ENCODE measurements at places on chromosomes 12 and 14. TPM values are rescaled to one million over a fixed set of nuclear protein-coding genes. Genes with fewer than 3 reads are reported as not detected.

CHGA gene
- total RNA-seq: 2.5 TPM

GRCh38 chr12:7265251-7265650 is 38.6 kb upstream of the ACSM4 start:
- DNase-seq: no peak
- H3K36me3 ChIP-seq: no peaks in the 10 kb centered on the region
- H3K4me3 ChIP-seq: no peak overlapping the region

DNA sequence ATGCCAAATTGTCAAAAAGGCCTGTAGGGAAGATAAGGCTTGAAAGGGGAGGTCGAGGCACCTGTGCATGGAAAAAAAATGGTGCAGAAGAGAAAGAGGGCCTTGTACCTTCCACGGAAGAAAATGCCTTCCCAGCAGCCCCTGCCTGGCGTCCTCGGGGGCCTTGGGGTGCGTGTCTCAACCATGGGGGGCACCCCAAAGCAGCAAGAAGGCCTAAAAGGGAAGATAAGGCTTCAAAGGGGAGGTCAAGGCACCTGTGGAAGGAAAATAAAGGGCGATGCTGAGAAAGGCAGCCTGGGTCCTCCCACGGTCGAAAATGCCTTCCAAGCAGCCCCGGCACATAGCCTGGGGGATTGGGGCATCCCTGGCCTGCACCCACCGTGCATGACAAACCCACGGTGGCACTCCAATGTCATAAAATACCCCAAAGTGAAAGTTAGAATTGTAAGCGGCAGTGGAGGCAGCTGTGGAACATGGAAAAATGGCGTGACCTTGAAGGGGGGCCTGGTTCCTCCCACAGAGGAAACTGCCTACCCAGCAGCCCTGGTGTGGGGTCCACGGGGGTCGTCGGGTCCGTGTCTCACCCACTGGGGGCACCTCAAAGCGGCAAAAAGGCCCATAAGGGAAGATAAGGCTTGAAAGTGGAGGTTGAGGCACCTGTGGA is 275.0 kb downstream of the ALG10 start:
- H3K27me3 ChIP-seq: no peaks in the 10 kb centered on the region
- no peaks in the 10 kb centered on the region for H3K36me3 ChIP-seq
- no peak for DNase-seq
- H3K27ac ChIP-seq: no peak overlapping the region
- no peaks in the 10 kb centered on the region for H3K4me1 ChIP-seq

- DNase-seq: no peak
- no peaks in the 10 kb centered on the region for H3K27me3 ChIP-seq
These were observed 81.9 kb downstream of the DBX2 start for GRCh38 chr12:44968965-44969364.

GRCh38 chr12:10073261-10073660 is 25.5 kb downstream of the CLEC1A start:
- no peaks in the 10 kb centered on the region for H3K27me3 ChIP-seq
- H3K4me1 ChIP-seq: no peaks in the 10 kb centered on the region
- DNase-seq: no peak
- no peaks in the 10 kb centered on the region for H3K36me3 ChIP-seq
- no peak overlapping the region for H3K27ac ChIP-seq
- no peak overlapping the region for H3K4me3 ChIP-seq

- H3K27me3 ChIP-seq: no peaks in the 10 kb centered on the region
- H3K36me3 ChIP-seq: no peaks in the 10 kb centered on the region
- H3K27ac ChIP-seq: no peak overlapping the region
- no peaks in the 10 kb centered on the region for H3K4me1 ChIP-seq
These were observed 1182.8 kb downstream of the FLRT2 start for GRCh38 chr14:86712727-86713126.

- H3K27me3 ChIP-seq: no peaks in the 10 kb centered on the region
- DNase-seq: no peak
- H3K27ac ChIP-seq: no peak overlapping the region
- no peaks in the 10 kb centered on the region for H3K4me1 ChIP-seq
These were observed 282.0 kb downstream of the ERC1 start for GRCh38 chr12:1273051-1273450.

- H3K4me1 ChIP-seq: no peaks in the 10 kb centered on the region
- DNase-seq: no peak
- no peak overlapping the region for H3K4me3 ChIP-seq
- H3K27ac ChIP-seq: no peak overlapping the region
- H3K36me3 ChIP-seq: no peaks in the 10 kb centered on the region
- no peaks in the 10 kb centered on the region for H3K27me3 ChIP-seq
These were observed 105.3 kb downstream of the GRIP1 start for GRCh38 chr12:66573605-66574004.

DNA sequence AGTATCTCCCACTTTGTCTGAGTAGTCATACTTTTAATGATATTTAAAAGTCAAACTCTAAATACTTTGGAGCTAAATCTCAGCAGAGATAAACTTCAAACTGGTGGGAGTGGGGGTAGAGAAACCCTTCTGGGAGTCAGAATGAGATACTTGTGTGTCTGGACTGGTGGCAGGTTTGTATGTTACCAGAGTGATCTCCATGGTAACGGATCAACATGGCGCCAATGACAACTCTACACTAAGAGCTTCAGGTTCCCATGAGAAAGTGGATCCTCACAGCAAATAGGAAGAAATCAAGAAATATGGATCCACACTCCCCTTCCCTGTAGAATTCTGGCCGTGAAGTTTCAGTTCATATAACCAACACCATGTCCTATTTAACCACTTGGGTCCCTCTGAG is 121.9 kb downstream of the ETV6 start:
- H3K4me3 ChIP-seq: no peak overlapping the region
- no peak for DNase-seq
- H3K36me3 ChIP-seq: no peaks in the 10 kb centered on the region
- H3K4me1 ChIP-seq: peaks cover 19% of the 10 kb centered on the region

DNA sequence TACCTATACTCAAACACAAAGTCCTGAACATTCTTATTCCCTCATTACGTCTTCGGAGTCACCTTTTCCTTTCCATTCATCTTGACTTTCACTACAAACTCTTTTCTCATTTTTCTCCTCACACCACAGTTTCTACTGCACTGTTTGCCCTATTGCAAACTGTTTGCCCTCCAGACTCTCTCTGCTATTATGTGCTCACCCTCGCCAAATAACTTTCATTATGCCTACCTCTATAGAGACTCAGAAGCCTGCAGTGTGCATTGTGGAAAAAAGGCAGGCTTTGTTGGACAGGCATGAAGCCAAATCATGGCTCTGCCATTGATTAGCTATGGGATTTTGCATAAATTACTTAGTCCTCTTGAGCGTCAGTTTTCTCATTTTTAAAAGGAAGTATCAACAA is 246.6 kb upstream of the CCDC196 start:
- H3K4me3 ChIP-seq: no peak overlapping the region
- H3K36me3 ChIP-seq: no peaks in the 10 kb centered on the region
- H3K27me3 ChIP-seq: no peaks in the 10 kb centered on the region
- DNase-seq: no peak

DNA sequence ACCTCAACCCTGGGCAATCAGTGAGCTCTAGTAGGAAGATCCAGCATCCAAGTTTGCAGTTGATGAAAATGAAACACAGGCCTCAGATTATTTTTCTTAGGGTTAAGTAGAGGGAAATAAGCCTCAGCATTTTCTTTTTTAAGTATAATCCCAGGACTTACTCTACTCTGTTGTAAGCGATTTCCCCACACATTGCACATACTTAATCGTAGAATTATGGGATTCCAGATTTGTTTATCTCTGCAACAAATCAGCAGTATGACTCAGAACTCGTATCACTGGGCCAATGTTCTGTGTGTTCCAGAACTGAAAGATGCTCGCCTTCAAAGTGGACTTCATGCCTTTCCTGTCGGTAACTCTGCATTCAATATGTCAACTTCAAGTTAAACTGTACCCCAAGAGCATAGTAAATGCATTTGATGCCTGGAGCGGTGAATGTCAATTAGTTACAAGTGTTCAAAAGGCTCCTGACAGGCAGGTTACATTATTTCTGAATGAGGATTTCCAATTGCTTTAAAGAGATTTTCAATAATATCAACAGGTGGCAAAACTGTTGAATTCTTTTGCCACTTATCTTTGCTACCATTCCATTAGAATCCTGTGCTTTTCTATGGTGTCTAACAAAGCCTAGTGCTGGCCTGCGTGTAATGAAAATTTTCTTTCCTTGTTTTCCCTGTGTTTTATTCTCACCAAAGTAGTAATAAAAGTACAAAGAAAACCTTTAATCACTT is 323.8 kb upstream of the SYT1 start:
- no peak overlapping the region for H3K4me3 ChIP-seq
- peaks cover 7% of the 10 kb centered on the region for H3K27me3 ChIP-seq
- H3K4me1 ChIP-seq: no peaks in the 10 kb centered on the region
- H3K27ac ChIP-seq: no peak overlapping the region

DNA sequence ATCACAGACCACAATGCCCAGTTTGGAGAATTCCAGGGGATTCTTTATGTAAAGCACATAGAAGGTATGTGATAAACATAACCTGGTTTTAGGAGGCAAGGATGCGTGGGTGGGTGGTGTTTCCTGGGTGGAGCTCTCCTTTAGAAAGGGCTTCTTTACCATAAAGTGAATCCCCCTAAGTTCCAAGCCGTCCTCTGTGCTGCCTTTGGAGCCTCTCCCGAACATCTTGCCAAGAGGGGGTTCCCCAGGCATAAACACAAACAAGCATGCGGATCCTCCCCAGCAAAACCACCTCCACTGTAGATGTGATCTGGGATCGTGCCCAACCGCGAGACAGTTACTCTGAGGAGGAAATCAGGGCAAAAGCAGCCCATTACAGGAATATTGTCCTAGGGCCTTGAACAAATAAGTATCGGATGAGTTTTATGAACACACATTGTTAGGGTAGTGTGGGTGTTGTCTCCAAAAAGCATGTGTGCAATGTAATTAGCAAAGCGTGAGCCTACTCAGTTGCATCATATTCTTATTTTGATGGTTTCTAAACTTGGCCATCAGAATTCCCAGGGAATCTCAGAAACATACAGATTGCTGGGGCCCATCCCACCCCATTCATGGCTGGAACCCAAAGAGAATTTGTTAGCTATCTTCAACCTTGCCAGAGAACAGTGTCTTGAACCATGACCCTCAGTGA is 48.8 kb upstream of the CORO1C start:
- H3K4me1 ChIP-seq: peaks cover 38% of the 10 kb centered on the region
- H3K27ac ChIP-seq: peak overlapping the region; percentile 28
- peaks cover 4% of the 10 kb centered on the region for H3K36me3 ChIP-seq
- H3K4me3 ChIP-seq: no peak overlapping the region
- DNase-seq: no peak
- H3K27me3 ChIP-seq: no peaks in the 10 kb centered on the region

B3GNT4 gene
- total RNA-seq: not detected

DNA sequence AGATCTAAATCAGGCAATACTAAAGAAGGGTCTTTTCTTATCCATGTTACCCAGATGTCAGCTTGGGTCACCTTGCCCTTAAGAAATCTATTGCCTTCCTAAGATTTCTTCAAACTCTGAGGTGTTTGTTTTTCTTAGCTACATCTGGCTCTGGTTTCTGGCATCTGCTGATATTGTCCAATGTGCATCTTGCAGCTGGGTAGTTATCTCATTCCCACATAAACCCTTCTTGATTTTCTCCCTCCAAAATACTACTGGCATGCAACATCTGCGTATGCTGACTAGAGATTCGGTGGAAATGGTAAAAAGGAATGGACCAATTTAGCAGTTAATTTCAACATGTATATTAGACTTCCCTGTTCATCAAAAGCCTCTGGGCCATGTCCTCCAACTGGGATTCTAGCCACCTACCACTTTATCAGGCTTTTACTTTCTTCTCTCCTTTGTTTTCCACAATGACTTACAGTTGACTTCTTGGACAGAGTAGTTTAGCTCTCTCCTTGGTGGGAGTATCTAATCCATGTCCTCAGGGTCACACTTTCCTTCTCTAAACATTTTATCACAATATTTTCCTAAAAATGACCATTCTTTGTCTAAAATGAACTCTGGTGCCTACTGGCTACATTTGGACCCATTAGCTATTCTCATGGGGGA is 324.8 kb upstream of the FAR2 start:
- no peaks in the 10 kb centered on the region for H3K36me3 ChIP-seq
- no peak overlapping the region for H3K27ac ChIP-seq
- no peaks in the 10 kb centered on the region for H3K4me1 ChIP-seq
- DNase-seq: no peak
- H3K4me3 ChIP-seq: no peak overlapping the region

DNA sequence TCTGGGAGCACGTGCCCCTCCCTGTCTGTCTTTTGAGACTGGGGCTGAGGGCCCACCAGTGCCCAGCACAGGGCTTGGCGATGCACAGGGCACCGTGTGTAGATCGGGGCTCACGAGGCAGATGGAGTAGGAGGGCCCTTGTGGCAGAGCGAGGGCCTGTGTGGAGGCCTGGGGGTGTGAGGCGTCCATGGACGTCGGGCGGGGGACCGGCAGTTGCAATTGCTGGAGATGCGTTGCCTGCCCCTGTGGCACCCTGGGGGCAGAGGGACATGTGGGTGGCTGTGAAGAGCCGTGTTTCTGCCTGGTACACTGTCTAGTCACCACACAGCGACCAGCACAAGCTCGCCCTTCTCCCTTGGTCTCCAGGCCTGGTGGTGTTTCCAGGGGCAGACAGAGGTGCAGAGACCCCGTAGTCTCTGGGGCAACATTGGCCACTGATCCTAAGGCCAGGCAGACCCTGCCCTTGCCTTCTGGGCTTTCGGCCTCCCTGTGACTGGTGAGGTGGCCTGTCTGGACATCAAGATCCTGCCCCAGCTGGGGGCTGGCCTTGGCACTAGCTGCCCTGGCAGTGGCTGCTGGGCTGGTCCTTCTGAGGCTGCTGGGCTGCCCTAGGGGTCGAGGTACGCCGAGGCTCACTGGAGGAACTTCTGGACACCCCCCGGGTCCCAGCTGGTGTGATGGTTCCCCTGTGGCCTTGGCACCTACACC is 14.5 kb downstream of the KIF26A start:
- peaks cover 31% of the 10 kb centered on the region for H3K4me1 ChIP-seq
- H3K27me3 ChIP-seq: no peaks in the 10 kb centered on the region
- no peak for DNase-seq
- no peak overlapping the region for H3K27ac ChIP-seq
- no peak overlapping the region for H3K4me3 ChIP-seq
- no peaks in the 10 kb centered on the region for H3K36me3 ChIP-seq

LRTM2 gene
- not detected for total RNA-seq

GRCh38 chr12:30357766-30358490 is 337.7 kb downstream of the IPO8 start:
- no peak overlapping the region for H3K4me3 ChIP-seq
- DNase-seq: no peak
- H3K36me3 ChIP-seq: no peaks in the 10 kb centered on the region
- H3K4me1 ChIP-seq: peaks cover 8% of the 10 kb centered on the region
- H3K27me3 ChIP-seq: no peaks in the 10 kb centered on the region

DNA sequence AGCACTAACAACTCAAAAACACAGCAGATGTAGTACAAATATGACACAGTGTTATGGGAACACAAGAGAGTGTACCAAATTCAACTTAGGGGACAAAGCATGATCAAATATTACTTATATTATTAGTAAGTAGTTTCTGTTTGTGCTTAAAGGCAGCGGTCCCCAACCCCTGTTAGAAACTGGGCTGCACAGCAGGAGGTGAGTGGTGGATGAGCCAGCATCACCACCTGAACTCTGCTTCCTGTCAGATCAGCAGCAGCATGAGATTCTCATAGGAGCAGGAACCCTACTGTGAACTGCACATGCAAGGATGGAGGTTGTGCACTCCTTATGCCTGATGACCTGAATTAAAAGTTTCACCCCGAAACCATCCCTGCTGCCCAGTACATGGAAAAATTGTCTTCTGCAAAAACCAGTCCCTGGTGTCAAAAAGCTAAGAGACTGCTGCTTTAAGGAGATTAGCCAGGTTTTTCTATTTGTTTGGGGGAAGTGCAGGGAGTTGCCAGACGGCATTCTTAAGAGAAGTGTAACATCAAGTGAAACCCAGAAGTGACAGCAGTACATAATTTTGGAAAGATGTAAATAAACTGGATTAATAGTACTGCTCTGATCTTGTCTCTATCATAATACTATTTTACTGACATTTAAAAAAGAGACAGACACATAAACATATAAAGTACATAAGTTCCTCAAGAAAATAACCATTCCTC is 26.7 kb downstream of the GTF2A1 start:
- peaks cover 34% of the 10 kb centered on the region for H3K36me3 ChIP-seq
- H3K4me1 ChIP-seq: no peaks in the 10 kb centered on the region
- no peak overlapping the region for H3K4me3 ChIP-seq
- no peak overlapping the region for H3K27ac ChIP-seq
